BE2C (cell line): ENCODE measurements at places on chromosomes 11 and 22.

DNA sequence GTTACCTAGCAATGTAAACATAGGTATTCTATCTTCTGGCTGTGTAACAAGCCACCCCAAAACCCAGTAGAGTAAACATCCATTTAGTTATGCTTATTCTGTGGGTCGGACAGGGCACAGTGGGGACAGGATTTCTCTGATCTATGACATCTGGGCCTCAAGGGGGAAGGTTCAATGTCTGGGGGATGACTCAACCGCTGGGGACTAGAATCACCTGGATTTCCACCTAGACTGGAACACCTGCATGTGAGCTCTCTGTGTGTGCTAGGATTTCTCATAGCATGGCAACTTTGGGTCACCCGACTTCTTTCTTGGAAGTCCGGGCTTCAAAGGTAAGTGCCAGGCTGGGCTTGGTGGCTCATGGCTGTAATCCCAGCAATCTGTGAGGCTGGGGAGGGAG is 36.5 kb upstream of the MICAL2 start:
- no peak for DNase-seq

DNA sequence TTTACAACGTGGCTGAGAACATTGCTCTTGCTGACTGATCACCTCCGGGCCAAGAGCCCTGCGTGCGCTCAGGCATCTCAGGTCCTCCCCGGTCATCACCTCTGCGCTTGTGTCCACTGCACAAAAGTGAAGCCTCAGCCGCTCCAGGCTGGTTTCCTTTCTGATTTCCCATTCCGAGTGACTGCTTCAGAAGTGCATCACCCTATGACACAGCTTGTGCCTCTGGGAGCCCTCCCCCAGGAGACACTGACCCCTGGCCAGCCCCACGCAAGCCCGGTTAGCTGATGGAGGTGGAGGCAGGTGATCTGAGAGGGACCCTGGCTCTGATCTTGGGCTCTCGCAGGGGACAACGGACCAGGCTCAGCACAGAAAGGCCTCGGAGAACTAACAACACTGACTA is 38.3 kb upstream of the GNB1L start:
- no peak for DNase-seq

- DNase-seq, result peak; percentile 98
Observed at GRCh38 chr22:36659762-36660509, 43.6 kb downstream of the CACNG2 start.

DNA sequence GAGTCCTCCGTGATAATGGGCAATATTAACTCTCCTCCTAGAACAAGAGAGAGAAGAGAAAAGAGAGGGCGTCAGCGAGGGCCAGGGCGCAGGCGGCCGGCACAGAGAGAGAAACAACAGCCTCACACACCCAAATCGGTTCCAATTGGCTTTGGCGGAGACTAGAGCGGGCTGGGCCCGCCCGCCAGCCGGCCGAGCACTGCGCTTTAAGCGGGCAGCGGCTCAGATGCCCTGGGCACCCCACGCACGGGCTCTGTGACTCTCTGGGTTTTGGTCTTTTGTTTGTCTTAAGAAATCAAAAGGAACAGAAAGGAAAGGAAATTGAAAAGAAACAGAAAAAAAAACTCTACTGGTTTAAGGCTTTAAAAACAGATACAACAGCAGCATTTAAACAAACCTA is 17.0 kb downstream of the SLC22A12 start:
- DNase-seq, result no peak

DNA sequence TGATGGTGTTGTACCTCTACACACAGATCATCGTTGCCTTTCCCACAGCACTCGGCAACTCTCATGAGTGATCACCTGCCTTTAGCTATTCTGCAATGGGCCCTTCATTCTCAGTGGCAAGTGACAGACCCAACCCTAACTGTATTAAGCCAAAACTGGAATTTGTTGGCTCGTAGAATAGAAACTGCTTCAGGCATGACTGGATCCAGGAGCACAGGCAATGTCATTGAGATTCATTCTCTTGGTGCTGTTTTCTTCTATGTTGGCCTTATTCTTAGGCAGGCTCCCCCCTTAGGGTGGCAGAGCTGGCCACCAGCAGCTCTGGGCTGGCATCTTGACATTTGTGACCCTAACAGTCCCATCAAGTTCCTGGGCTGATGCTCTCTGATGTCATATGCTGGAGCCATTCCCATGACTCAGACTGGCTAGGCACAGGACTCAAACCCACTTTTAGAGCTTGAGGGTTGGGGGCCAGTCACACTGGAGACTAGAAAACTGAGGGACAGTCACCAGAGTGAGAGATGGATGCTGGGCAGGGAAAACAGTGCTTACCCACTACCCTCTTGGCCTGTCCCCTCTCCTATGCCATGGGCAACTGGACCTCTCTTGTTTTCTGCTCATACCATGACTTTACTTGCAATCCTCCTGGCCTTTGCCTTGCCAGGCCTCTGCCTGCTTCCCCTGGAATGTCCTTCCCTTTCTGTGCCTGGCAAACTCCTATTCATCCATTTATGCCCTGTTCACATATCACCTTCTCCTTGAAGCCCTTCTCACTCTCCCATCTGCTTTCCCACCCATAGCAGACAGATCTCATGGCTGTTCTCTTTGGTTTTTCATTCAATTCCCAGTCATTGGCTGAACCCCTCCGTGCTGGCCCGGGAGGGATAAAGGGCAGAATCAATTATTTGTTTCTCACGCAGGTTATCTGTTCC is 7.1 kb upstream of the CDC42EP2 start:
- DNase-seq, result no peak

- no peak for DNase-seq
Observed at GRCh38 chr22:49230194-49230577, 597.5 kb downstream of the BRD1 start.

DNA sequence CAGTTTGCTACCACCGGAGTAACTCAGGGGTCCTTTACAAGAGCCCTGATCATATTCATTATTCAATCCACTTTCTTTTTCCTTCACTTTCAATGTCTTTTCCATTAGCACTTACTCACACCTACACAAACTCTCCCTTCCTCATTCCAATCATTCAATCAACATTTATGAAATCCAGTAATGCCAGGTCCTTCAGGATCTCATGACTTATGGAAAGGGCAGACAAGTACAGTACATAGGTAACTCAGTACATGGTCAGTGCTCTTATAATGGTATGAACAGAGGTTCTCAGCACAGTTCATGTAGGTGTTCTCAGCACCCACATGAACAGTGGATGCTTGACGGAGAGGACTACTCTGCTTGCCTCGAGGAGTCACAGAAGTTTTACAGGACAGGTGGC is 106.6 kb downstream of the USP35 start:
- DNase-seq, result no peak

DNA sequence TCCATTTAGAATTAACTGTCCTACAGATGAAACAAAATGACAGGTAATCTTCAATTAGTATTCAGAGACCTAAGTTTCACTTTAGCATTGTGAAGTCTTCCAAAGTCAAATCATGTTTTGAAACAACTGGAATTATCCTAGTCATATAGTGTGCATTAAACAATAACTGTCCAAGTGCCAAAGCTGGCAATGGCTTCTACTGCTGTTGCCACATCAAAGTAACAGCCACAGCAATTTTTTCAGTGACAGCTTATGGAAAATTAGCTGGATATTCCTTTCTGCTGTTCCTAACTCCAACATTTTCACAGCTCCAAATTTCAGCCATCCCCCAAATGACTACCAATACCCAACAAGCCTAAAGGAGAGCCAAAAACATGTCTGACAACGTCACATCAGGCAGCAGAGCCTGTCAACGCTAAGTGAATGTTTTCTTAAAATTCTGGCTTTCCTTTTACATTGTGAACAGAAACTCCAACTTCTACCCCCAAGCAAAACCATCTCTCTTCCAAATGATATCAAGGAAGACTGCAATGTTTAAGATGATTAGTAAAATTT is 45.3 kb upstream of the CCDC34 start:
- DNase-seq, result no peak
